Neural progenitor cell (in vitro differentiated cells): ENCODE measurements at places on chromosomes 11 and 22. TPM values are rescaled to one million over a fixed set of nuclear protein-coding genes. Genes with fewer than 3 reads are reported as not detected.
A peak's percentile ranks its signal among the peaks of the same experiment; 100 is the strongest.

Gene DAGLA
- total RNA-seq = 1.1 and 4.6 TPM in 2 replicates

Gene P2RY2
- 0.45 and 0.84 TPM in 2 replicates for total RNA-seq

Gene LINC01488
- 0.09 TPM in 1 of 2 replicates, not detected in the other for total RNA-seq

Gene KDELR3
- total RNA-seq = 3.4 and 4.6 TPM in 2 replicates

Gene SAA1
- not detected in 2 replicates for total RNA-seq

Gene KCNJ1
- total RNA-seq = 0.03 and 0.41 TPM in 2 replicates

Gene PRG3
- total RNA-seq = not detected in 2 replicates

Gene KRTAP5-7
- total RNA-seq = not detected in 2 replicates

Gene TYR
- total RNA-seq = not detected in 2 replicates

Gene PLAAT2
- total RNA-seq = not detected in 2 replicates

DNA sequence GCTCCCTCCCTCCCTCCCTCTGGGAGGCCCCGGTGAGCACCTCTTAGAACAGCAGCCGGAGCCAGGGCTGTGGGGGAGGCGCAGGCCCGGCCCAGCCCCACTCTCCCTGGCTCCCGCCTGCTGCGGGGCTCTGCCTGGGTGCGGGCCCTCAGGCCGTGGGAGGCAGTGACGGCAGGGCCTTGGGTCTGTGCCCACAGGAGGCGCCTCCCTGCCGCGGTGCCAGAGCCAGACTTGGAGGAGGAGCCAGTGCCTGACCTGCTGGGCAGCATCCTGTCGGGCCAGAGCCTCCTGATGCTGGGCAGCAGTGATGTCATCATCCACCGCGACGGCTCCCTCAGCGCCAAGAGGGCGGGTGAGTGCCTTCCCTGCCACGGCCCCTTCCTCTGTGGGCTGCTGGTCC, 9.5 kb downstream of the IRF7 start:
- no peak for DNase-seq

- no peak for DNase-seq
Observed at GRCh38 chr11:1938343-1939005, 8.7 kb upstream of the MRPL23 start.

- peak; percentile 54 for DNase-seq
Observed at GRCh38 chr11:124277804-124278203, 21.6 kb downstream of the OR8G5 start.

DNA sequence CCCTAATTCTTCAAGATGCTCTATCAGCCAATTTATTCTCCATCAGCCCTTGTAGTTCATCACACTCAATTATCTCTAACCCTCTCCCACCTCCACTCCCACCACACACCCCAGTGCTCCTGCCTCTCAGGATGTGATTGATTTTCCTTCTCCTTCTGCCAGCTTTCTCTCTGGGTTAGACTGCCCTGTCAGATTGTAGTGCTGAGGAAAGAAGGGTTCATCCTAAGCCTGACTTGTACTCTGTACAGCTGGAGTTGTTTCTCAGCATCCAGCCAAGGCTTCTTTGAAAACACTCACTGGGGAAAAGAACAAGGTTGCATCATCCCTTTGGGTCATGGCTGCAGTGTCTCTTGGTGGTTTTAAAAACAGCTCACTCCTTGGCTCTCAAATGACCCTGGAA, 61.2 kb downstream of the CECR2 start:
- no peak for DNase-seq

- no peak for DNase-seq
Observed at GRCh38 chr11:58292017-58292416, 24.0 kb upstream of the OR10W1 start.

DNA sequence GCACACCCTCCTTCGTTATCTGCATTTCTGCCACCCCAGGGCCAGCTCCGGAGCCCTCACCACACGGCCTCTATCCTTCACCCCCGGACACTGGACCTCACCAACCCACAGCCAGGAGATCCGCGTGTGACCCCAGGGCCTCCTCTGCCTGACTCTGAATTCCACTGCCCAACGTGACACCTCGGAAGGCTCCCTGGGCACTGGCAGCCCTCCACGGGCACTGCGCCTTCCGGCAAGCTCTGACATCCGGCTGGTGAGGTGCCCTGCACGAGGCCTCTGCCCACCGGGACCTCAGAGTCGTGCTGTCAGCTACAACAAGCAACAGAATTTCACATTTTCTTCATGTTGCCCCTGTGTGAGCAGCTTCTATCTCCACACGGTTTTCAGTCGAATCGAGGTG, 148.3 kb downstream of the CRYBB2 start:
- DNase-seq = no peak

DNA sequence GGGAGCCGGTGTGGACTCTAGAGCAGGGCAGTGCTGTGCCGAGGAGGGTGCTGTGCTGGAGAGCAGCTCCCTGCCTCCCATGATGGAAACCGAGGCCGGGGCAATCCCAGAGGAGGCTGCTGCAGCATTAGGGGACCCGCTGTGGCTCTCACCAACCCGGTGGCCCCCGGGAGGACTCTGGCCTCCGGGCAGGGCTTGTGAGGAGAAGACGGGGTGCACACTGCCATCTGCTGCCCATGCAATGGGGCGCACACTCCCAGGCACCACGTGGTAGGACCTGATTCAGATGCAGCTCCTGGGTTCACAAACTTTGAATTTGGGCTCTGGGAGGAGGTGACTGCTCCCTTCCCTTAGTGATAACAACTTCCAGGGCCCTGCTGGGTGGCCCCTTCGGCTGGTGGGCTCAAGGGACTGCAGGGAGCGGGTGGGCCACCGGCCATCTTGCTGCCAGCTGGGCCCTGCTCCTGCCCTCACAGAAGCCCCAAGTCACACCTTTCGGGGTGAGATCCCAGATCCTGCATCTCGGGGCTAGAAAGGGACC, 93.8 kb upstream of the FGF3 start:
- DNase-seq = peak; percentile 50

DNA sequence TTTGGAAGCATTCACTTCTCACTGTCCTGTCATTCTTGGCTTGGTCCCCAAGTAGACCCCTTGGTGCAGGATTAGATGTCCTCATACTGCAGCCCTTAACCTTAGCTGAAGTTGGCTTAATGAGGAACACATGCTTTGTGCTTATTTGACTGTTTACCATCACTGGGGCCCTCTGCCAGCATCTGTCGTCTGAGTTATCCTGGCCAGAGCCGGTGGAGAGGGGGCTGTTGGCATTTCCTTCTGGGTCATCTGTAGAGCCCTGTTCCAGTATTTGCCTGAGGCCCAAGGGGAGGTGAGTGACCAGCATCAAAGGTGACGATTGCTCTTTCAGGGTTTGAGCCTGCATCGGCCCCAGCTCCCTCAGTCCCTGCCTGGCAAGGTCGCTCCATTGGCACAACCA, 126.4 kb upstream of the RASSF10 start:
- no peak for DNase-seq
